ENCODE measurements at places on chromosomes 16 and 17. TPM values are rescaled to one million over a fixed set of nuclear protein-coding genes. Genes with fewer than 3 reads are reported as not detected.

GRCh38 chr16:89821438-89822187 lies 5.2 kb upstream of the FANCA start:
- no peak for DNase-seq

DNA sequence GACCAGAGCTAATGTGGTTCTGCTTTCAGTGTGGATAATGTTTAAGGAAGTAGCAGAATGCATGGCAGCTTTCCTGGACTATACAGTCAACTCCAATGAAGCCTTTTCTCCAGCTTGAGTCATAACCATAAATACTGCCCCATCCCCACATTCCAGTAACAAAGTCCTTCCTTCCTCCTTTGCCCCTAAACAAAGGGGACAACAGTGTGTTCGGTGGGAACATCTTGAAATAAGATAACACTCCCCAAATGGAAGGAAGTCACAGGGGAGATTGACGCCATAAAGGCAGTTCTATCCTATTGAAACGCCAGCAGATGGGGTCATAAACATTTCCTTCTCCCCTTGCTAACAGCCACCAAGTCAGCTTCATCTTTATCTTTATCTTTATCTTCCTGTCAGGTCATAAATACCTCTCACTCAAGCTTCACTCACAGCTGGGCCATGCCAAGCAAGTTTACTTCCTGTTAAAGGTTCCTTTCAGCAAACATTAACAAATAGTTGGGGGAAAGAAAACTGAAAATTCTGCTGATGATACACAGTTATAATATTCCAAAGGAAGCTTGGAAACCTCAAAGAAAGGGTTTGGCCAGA lies 136.7 kb downstream of the SNX11 start:
- no peak for DNase-seq

The MYH13 gene
- total RNA-seq, result not detected

DNA sequence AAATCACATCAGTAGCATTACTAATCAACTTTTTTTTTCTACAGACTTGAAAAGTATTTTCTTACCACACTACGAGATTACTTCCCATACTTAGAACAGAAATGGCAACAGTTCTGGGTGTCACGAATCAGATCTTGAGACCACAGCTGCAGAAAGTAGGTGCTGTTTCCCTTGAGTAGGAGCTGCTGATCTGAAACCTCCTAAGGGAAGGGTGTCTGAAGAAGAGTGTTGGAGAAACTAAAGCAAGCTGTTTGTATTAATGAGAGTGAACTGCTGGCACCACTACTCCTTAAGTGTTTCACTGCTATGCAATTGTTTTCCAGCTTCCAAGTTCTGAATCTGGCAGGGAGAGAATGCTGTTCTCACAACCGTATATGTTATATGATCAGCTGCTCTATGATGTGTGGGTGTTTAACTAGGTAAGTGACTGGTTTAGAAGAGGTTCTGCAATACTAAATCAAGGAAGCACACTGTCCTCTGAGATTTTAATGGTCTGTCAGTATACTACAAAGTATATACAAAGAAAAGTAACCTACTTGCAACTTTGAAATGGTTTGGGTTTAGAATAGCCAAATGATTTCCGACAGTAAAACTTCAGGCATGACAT lies 3.3 kb downstream of the ZNF652 start:
- no peak for DNase-seq

The CNGB1 gene
- not detected for total RNA-seq

- no peak for DNase-seq
Observed at GRCh38 chr17:66951605-66951953, 12.9 kb upstream of the CACNG4 start.

The GLIS2 gene
- total RNA-seq, result 1.6 TPM

- no peak for DNase-seq
Observed at GRCh38 chr16:81003610-81004460, 2.9 kb downstream of the CMC2 start.

The WSCD1 gene
- 2.9 TPM for total RNA-seq

DNA sequence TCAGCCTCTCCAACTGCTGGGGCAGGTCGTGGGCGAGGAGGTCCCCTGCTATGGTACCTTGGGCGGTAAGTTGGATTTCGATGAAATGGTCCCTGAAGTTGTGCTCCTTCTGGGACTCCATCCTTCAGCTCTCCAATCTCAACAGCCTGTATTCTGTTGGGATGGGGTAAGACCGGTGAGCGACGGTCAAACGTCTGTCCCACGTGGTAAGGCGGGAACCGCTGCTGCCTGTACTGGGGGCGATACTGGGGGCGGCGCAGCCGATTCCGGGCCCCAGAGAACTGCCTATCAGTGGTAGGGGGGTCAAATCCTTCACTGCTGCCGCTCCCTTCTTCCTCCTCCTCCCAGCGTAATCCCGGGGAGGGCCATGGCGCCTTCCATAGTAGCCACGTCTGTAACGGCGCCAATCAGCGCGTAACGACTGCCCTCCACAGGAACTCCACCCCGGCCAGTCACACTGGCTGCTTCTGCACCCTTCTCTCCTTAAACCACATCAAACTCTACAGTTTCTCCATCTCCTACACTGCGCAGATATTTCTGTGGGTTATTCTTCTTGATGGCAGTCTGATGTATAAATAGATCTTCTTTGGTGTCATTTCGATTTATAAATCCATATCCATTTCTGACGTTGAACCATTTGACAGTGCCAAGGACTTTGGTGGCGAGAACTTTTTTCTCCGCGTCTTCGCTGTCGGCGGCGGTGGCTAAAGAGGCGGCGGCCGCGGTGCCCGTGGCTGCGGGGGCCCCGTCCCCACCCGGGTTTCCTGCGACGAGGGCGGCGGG lies 41.1 kb downstream of the AHSP start:
- DNase-seq, result no peak

DNA sequence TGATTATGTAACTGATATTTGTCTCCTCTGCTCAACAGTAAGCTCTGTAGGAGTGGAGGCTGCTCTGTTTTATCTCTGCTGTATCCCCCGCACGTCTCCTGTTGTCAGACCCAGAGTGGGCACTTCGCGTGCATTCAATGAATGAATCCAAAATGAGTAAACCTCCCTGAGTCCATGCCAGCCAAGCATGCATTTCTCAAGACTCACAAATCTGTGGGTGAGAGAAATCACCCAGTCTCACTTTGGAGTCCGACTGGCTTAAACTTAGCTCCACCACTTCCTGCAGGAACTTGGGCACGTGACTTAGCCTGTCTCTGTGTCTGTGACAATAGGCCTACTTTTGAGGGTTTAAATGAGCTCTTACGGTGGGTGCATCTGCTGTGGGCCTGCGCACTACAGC lies 3.7 kb downstream of the PNPO start:
- DNase-seq, result no peak

DNA sequence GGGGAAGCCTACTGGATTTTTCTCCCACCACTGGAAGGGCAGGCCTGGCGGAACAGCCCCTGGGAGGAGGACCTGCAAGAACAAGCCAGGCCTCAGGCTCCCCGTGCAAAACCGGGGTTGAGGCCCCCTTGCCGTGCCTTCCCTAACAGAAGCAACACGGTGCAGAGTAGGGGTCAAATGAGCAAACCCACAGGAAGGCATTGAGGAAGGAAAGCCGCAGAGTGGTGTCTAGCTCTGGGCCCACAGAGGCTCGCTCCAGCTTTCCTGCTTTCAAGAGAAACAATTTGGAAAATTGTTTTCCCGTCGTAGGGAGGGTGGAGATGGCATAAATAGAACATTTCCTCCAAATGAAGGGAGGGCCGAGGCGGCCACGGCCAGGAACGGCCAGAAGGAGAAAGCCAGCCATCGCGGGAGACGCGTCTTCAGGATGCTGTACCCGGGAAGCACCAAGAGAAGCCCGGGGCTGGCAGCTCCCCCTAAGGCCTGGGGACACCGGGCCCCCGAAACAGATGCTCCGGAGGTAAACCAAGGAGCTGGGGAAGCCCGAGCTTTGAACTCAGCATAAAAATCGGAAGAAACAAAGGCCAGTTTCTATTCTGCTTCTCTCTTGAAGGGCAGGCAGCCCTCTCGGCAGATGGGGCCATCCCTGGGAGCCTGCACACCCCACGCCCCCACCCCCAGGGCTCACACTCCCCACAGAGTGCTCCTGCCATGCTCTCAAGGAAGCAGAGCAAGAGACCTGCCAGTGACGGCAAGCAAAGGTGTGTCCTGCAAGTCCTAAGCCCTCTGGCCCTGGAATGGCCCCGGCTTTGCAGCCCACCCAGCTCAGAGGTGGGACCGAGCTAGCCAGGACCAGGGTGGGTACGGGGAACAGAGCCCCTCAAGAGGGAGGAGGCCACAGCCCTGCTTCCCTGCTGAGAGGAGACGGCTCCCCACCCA lies 92.0 kb downstream of the RBFOX3 start:
- no peak for DNase-seq

The C16orf96 gene
- 0.38 TPM for total RNA-seq

- DNase-seq, result no peak
Observed at GRCh38 chr17:8576559-8577294, 53.8 kb downstream of the MYH10 start.

DNA sequence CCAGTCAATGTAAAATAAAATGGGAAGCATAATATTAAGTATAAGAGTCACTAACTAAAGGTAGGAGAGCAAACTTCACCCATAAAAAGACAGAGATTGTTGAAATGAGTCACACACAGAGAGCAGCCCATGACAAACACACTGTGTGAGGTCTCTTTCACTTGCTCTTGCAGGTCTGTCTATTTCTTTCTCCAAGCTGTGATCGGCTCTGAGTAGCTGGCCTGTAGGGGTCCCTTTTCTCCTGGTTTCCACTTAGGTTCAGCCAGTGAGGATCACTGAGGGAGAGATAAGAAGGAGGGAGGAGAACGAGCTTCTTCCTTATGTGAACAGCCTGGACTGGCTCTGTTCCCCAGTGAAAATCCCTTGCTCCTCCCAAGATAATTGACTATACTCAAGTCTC lies 133.7 kb upstream of the HS3ST3A1 start:
- no peak for DNase-seq

All from left lobe of liver (tissue), 2 donors.